Stimulated activated CD4-positive, alpha-beta T cell treated with anti-CD3 and anti-CD28 coated beads, Interleukin-15, amount 100 ng/mL, for 24 hours (primary cell): ENCODE measurements at places on chromosomes 13 and 19.

- no peak for DNase-seq
Observed at GRCh38 chr13:42883142-42883541, 101.8 kb downstream of the FAM216B start.

DNA sequence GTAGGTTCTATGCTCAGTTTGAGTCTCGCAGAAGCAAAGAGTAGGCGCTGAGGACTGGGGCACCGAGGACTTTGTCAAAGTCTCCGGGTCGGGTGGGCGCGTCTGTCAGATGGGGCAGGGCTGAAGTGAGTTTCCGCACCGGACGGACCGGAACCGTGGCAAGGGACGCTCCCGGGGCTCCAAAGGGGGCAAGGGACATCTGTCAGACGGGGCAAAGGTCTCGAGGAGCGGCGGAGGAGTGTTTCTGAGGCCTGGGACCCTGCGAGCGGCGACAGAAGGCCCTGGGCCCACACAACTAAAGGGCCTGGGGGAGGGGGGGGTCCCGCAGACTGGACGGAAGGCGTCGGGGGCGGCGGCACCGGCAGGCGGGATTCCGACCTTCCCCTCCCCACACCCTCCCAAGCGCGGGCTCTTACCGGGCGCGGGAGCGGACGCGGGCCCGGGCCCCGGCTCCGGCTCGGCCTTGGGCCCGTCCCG is 13.3 kb upstream of the AKAP8L start:
- peak; percentile 53 for DNase-seq

DNA sequence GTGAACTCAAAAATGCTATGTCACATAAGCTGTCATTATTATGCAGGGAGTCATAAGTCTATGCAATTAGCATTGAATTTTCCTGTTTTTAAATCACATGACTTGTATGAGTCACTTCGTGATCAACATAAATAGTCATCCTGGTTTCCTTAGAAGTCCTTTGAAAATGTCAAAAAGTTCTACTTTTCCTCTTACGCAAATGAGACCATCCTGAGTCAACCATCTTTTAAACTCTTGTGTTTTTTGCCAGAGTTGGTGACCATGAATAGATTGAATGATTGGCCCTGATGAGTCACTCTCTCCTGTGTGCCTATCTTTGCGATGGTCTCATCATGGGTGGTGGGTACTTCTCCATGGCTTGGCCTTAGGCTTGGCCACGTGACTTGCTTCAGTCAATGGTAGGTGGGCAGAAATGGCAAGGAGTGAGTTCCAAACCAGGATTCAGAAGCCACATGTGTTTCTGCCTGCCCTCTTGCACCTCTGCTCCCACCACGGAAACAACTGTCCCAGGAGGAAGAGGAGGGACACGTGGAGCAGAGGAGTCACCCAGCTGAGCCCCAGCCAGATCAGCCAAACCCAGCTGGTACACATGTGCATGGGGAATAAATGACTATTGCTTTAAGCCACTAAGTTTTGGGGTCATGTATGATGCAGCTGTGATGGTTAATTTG is 123.5 kb upstream of the CACNA1A start:
- DNase-seq: peak; percentile 13

DNA sequence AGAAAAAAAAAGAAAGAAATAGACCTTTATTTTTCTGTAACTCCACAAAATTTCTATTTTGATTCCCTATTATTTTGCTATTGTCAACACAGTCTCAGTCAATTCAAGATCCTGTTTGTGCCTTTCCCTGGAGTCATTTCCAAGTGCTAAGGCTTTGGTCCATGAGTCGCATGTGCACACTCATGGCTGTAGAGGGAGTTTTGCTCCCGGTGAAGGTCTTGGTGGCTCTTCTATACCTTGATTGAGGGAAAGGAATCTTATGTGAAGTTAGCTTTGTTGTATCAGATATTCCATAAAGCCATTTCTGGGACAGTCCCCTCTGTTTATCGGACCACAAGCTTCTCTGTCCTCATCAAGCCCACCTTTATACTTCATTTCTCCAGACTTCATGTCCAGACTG is 58.7 kb upstream of the ALOX5AP start:
- DNase-seq: no peak

DNA sequence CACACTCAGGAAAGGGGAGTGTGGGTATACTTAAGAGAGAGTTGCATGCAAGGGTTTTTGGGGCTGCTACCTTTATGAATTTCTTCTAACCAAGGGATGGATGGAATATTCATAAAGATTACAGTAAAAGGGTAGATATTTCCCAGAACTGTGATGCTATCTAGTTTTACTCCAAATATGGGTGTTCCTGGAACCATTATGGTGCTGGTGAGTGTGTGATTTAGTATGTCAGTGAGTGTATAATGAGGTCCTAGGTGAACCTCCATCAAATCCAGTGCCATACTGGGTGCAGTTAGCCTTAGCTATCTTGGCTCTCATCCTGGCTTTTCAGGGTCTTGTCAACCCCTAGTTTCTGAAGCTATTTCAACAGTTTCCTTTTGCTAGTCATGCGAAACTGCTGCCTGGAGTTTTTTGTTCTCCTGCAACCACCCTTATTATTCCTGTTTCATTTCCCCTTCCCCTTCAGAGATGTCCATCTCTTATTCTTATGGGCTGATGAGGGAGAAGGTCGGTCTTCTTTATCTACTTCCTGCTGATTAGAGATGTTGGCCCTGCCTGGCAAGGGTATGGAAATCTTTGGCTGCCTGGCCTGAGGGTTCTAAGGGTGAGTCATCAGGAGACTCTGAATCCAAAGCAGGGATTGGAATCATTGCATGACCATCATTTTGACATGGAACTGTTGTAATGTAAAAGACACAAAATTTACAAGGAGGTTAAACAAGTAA is 202.3 kb downstream of the NBEA start:
- no peak for DNase-seq

- DNase-seq: peak; percentile 96
Observed at GRCh38 chr19:52397310-52398080, at the start of gene ZNF528. Gene ZNF528, plus strand, starts transcription at chr19:52397849. Its CDS starts 4,165 bp downstream, at chr19:52402014.

- no peak for DNase-seq
Observed at GRCh38 chr19:615619-616018, 17.7 kb downstream of the POLRMT start.

DNA sequence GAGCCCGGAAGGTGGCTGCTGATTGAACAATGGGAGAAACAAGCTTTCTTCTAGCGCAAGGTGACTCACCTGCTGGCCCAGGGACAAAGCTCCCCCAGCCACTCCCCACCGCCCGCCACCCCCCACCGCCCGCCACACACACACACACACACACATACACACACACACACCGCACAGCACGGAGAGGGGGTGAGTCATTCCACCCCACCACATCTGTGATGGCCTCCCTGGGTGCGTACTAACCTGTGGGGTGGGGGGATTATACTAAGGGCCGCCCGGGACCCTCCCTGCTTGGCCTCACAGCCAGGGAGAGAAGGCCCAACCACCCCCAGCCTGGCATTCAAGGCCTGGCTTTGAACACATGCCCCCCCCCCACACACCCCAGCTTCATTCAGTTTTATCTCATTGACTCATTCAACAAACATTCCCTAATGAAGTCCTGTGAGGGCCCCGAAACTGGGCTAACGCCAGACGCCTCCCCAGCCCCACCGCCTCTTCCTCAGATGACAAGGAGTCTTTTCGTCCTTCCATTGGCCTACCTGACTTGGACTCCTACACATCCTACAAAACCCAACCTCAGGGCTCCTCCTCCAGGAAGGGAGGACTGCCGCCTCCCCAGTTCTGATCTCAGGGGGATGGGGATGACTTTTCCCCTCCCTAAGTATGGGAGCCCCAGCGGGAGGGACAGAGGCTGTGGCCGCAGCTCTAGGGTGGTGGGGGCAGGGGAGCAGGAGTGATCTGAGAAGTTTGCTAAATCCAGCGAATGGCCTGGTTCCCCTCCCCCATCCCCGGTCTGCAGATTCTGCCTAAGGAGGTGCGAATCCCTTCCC is 5.8 kb upstream of the ONECUT3 start:
- DNase-seq: peak; percentile 40

DNA sequence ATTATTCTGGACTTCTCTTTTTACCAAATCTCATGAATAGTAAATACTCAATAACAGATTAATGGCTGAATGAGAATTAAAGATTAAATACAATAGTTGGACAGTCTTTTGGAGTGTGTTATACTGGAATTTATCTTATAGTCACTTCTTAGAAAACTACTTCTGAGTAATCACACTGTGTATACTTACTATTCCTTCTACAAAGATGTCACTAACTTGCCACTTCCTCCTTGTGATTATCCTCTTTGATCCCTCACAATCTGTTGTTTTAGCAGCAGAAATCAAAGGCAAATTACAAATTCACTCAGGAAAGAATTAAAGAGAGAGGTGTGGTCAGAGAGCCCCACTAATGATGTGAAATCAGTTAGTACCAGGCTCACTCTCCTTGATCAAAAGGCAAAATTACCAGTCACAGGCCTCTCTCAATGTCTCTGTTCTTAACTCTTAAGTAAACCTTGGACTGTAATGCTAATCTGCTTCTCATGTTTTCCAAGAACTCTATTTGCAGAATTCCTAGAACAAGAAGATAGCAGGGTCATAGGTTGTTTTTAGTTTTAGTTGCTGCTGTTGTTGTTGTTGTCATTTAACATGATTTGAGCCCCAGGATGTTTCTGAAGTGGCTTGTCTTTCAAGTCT is 37.3 kb upstream of the FNDC3A start:
- DNase-seq: no peak

DNA sequence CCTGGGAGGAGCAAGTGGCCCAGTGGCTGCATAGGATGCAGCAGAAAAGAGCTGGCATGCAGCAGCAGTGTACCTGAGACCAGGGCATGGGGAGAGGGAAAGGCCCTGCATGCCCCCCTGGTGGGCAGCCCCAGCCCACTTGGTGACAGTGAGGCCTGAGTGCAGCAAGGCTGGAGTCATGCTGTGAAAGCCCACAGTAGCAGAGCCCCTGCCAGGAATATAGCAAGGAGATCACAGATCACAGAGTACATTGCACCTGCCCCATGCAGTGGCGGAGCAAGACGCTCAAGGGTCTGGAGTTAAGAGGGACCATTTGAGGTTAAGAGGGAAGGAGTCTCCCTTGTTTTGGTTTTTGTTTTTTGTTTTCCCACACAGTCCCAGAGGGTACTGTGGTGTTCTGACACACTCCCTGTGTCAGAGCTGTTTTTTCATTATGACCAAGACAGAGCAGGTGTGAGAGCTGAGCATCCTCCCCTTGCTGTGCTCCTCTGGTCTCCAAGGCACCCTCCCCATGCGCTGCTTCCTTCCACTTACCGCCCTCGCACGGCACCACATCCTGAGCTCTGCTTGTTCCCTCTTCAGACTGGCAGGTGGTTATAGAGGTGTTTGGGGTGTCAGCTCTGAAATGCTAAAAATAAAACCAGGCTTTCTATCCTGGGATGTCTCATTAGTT is 85.0 kb upstream of the UBL3 start:
- DNase-seq: peak; percentile 83

- DNase-seq: no peak
Observed at GRCh38 chr13:47518530-47518929, 482.5 kb downstream of the SUCLA2 start.
